GM23338 (cell line): ENCODE measurements at places on chromosomes 12 and 14. TPM values are rescaled to one million over a fixed set of nuclear protein-coding genes. Genes with fewer than 3 reads are reported as not detected.
A peak's percentile ranks its signal among the peaks of the same experiment; 100 is the strongest.

The KRT3 gene
- total RNA-seq = not detected in 2 replicates

The ASPG gene
- 1.4 and 6.2 TPM in 2 replicates for total RNA-seq

DNA sequence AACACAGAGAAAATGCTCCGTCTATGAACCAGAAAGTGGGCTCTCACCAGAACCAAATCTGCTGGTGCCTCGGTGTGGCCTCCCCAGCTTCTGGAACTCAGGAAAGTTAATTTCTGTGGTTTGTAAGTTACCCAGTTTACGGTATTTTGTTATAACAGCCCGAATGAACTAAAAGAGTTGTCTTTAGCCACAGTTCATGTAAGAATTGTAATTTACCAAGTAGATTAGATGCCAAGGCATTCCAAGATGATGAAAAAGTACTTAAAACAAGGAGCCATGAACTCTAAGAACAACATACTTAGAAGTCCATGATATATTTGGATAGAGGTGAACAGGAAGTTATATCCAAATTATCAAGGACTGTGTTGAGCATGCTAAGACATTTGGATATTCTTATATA lies 259.9 kb upstream of the GARIN6 start:
- H3K27me3 ChIP-seq = no peaks in the 10 kb centered on the region
- H3K27ac ChIP-seq = no peak overlapping the region
- no peak overlapping the region for H3K4me3 ChIP-seq
- H3K36me3 ChIP-seq = no peaks in the 10 kb centered on the region
- no peak for DNase-seq

The NTS gene
- 16.2 and 17.1 TPM in 2 replicates for total RNA-seq

DNA sequence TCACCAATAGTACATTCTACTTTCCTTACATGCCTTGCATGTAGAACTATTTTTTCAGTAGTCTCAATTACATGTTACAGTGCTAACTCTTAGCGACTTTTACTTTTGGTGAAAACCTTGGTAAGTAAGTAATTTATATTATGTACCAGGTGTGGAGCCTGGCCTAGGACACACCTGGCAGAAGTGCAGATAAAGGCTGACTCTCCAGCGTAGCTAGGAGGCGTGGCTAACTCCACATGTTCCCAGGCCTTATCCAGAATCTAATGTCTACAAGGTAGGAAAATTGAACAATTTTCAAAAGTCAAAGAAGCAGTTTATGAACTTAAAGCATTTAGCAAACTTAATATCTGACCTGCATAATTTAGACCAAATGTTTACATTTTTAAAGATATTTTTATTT lies 157.4 kb downstream of the DHRS2 start:
- no peaks in the 10 kb centered on the region for H3K4me1 ChIP-seq
- no peak overlapping the region for H3K4me3 ChIP-seq
- H3K27ac ChIP-seq = no peak overlapping the region
- no peaks in the 10 kb centered on the region for H3K27me3 ChIP-seq

- no peaks in the 10 kb centered on the region for H3K36me3 ChIP-seq
- DNase-seq = no peak
- no peaks in the 10 kb centered on the region for H3K4me1 ChIP-seq
These were observed 6.5 kb upstream of the DHRS7 start for GRCh38 chr14:60171690-60172089.

DNA sequence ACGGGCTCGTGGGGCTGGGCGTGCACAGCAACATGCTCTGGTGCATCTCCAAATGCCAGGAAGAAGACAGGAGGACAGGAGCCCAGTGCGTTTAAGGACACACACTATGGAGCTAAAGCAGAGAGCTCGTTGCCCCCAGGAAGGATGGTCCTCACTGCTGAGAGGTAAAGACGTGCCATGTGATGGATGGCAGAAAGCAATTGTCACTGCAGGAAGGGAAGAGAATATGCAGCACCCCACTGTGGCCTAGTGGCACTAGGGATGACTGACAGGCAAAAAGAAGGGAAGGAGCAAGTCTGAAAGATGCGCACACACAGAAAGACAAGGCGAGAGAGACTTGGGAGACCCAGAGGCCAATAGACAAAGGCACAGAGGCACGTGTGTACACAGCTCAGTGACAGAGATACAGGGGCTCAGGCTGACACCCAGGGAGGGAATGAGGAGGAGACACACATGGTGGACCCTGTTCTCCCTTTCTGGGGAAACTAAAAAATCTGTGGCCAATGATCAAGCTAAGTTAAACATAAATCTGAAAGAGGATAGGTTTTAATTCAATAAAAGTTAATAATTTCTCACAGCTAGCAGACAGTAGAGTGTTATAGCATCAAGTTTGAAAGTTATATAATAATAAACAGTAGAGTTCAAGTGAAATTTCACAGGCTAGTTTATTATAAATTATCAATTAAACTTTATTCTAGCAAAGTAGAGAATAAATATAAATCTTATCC lies 78.8 kb downstream of the CRACR2A start:
- H3K36me3 ChIP-seq = no peaks in the 10 kb centered on the region
- H3K4me3 ChIP-seq = no peak overlapping the region
- DNase-seq = no peak
- no peaks in the 10 kb centered on the region for H3K4me1 ChIP-seq
- no peaks in the 10 kb centered on the region for H3K27me3 ChIP-seq

GRCh38 chr12:128947209-128947608 lies 93.9 kb downstream of the GLT1D1 start:
- no peaks in the 10 kb centered on the region for H3K27me3 ChIP-seq
- H3K4me3 ChIP-seq = no peak overlapping the region
- DNase-seq = no peak
- H3K27ac ChIP-seq = no peak overlapping the region

The KRT85 gene
- total RNA-seq = not detected in 2 replicates

The KRT4 gene
- not detected in 2 replicates for total RNA-seq

- H3K4me1 ChIP-seq = peaks cover 6% of the 10 kb centered on the region
- no peaks in the 10 kb centered on the region for H3K27me3 ChIP-seq
- no peak overlapping the region for H3K27ac ChIP-seq
- H3K4me3 ChIP-seq = no peak overlapping the region
- H3K36me3 ChIP-seq = no peaks in the 10 kb centered on the region
These were observed 9.4 kb downstream of the GCH1 start for GRCh38 chr14:54893151-54893760.

DNA sequence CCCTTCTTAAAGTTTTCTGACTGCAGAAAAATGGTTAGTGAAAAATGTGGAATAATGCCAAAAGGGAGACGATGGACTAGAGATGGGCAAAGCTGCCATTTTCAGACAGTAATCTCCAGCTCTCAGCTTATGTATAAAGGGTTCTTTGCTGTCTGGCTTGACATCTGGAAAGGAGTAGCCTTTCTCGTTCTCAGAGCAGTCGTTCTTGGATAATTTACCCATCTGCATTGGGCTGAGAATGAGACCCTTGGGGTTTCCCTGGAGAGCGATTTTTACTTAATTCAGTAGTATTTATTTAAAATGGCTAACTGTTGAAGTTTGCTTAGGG lies 1.2 kb downstream of the NUDT4 start:
- peak overlapping the region; percentile 99 for H3K4me3 ChIP-seq
- no peaks in the 10 kb centered on the region for H3K36me3 ChIP-seq
- DNase-seq = no peak
- H3K27ac ChIP-seq = no peak overlapping the region
- H3K27me3 ChIP-seq = no peaks in the 10 kb centered on the region

- no peak overlapping the region for H3K4me3 ChIP-seq
- no peak for DNase-seq
These were observed 23.8 kb upstream of the PPM1A start for GRCh38 chr14:60225265-60225664.

- H3K4me3 ChIP-seq = no peak overlapping the region
- no peak for DNase-seq
- H3K36me3 ChIP-seq = no peaks in the 10 kb centered on the region
- H3K27ac ChIP-seq = no peak overlapping the region
- H3K4me1 ChIP-seq = peaks cover 28% of the 10 kb centered on the region
These were observed 473.8 kb downstream of the RAD51B start for GRCh38 chr14:68293404-68293803.

GRCh38 chr12:45008211-45008610 lies 42.7 kb downstream of the DBX2 start:
- H3K36me3 ChIP-seq = no peaks in the 10 kb centered on the region
- DNase-seq = no peak

The PTMS gene
- total RNA-seq = 82.4 and 111 TPM in 2 replicates

DNA sequence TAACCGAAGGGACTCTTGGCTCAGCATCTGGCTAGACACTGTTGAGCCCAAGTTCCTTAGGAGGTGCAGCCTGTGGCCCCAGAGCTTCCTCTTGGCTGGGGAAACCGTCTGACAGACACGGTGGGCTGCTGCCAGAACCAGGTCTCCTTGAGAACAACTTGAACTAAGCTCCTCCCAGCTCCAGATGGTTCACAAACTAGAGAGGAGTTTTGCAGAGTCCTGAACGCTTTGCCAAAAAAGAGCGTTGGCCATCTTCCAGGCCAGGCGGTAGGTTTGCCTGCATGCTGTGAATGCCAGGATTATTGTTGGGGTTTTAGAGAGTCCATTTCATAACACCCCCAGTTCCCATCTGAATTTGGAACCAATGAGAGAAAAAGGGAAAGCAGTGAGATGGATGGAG lies 399.8 kb downstream of the RGS6 start:
- no peak for DNase-seq
- H3K27me3 ChIP-seq = no peaks in the 10 kb centered on the region
- H3K4me3 ChIP-seq = no peak overlapping the region
- H3K27ac ChIP-seq = no peak overlapping the region

- no peak overlapping the region for H3K27ac ChIP-seq
- no peak for DNase-seq
- H3K27me3 ChIP-seq = no peaks in the 10 kb centered on the region
- H3K4me3 ChIP-seq = no peak overlapping the region
These were observed 45.7 kb downstream of the SSPN start for GRCh38 chr12:26241080-26241479.

DNA sequence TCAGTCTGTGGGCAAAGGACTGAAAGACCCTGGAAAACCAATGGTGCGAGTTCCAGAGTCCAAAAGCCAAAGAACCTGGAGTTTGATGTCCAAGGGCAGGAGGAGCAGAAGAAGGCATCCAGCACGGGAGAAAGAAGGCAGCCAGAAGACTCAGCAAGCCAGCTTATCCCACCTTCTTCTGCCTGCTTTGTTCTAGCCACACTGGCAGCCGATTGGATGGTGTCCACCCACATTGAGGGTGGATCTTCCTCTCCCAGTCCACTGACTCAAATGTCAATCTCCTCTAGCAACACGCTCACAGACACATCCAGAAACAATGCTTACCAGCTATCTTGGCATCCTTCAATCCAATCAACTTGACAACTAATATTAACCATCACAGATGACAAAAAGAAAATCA lies 57.2 kb upstream of the CAPRIN2 start:
- no peak for DNase-seq
- no peaks in the 10 kb centered on the region for H3K27me3 ChIP-seq
- H3K4me3 ChIP-seq = no peak overlapping the region

DNA sequence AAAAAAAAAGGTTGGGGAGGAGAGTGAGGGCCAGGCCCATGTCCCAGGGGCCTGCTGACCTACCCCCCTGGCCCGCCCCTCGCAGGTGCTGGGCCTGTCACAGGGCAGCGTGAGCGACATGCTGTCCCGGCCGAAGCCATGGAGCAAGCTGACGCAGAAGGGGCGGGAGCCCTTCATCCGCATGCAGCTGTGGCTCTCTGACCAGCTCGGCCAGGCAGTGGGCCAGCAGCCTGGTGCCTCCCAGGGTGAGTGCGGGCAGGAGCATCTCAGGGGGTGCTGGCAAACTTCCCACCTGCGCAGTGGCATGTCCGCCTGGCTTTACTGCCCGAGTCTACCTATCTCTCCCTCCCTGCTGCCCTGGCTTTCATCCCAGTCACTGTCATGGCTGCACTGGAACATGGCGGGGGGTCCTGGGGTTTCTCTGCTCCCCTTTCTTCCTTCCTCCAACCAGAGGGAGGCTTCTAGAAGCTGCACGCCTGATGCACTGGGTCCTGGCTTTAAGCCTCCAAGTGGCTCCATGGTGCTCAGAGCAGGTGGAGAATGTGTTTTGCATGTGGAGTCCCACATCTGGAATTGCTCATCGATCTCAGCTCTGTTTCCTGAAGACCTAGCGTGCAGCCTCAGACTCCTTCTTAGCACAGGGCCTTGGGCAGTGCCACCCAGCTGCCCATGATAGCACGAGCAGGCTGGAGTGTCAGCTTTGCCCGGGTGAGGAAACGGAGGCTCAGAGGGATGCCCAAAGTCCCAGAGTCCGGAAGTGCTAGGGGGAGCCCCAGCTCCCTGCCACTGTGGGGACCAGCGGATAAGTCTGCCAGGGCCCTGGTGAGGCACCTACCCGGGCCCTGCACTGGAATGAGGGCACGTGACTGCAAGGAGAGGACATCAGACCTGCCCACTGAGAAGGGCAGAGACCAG lies 46.3 kb downstream of the PHETA1 start:
- DNase-seq = no peak
- no peak overlapping the region for H3K27ac ChIP-seq
- H3K27me3 ChIP-seq = no peaks in the 10 kb centered on the region
- no peak overlapping the region for H3K4me3 ChIP-seq
- H3K4me1 ChIP-seq = no peaks in the 10 kb centered on the region

DNA sequence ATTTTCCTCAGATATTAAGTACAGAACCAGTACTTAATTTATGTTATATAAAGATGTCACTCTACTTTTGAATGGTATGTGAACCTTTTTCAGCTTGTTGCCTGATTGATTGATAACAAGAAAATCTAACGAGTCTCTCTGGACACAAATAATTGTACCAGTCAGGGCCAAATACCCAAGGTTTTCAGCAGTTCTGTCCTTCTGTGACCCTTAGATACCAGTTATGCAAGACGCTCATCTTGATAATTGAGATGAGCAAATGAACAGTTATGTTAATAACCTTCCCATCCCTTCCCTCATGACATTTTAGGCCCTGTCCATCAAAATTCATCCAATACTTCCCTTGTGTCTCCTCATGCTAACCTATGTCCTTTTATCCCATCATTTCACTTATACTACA lies 185.9 kb upstream of the G2E3 start:
- H3K4me3 ChIP-seq = no peak overlapping the region
- no peak overlapping the region for H3K27ac ChIP-seq
- no peaks in the 10 kb centered on the region for H3K36me3 ChIP-seq
- DNase-seq = no peak
- H3K27me3 ChIP-seq = no peaks in the 10 kb centered on the region

GRCh38 chr12:104384141-104384880 lies 72.4 kb upstream of the CHST11 start:
- DNase-seq = no peak
- H3K4me1 ChIP-seq = no peaks in the 10 kb centered on the region
- no peak overlapping the region for H3K4me3 ChIP-seq
- H3K36me3 ChIP-seq = no peaks in the 10 kb centered on the region
- H3K27ac ChIP-seq = no peak overlapping the region

GRCh38 chr12:117363953-117364486 lies 2.6 kb upstream of the NOS1 start:
- peaks cover 54% of the 10 kb centered on the region for H3K27me3 ChIP-seq
- DNase-seq = peak; percentile 65
- no peak overlapping the region for H3K4me3 ChIP-seq
- no peaks in the 10 kb centered on the region for H3K36me3 ChIP-seq
